ENCODE measurements at places on chromosomes 7 and 10.

GRCh38 chr7:48976253-48976652, 51.9 kb downstream of the CDC14C start:
- DNase-seq, result no peak

DNA sequence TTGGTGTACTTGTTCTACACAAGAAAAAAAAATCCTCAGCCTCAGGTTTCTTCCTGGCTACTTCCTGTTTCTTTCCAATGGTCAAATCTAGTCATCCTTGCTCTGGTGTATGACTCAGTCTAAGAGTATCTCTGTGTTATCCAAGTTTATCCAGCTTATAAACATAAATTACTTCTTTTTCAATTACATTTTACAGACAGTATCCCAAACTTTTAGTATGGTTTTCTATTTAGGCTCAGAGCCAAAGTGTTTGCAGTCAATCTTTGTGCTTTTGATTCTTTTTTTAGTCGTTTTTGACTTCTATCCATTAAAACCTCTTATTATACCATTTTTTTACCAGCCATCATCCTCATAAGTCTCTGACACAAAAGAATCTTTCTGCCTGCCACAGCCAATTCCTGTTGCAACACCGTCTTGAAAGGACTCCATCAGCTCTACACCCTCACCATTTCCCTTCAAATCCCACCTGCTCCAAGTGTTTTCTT, 294.6 kb downstream of the PTEN start:
- DNase-seq, result no peak

GRCh38 chr7:98985406-98985805, 107.1 kb downstream of the TRRAP start:
- no peak for DNase-seq

- DNase-seq, result no peak
These were observed 52.4 kb downstream of the OAT start for GRCh38 chr10:124366343-124366742.

DNA sequence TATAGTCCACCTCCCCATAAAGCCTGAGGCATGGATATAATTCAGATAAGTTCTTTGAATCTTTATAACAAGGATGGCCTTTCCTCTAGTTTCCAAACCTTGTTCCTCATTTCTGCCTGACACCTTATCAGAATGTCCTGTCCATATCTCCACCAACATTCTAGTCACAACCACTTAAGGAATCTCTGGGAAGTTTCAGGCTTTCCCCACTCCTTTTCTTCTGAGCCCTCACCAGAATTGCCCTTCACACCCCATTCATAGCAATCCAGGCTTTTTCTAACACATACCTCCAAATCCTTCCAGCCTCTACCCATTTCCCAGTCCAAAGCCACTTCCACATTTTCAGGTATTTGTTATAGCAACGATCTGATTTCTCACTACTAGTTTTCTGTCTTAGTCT, 18.0 kb upstream of the DIP2C start:
- no peak for DNase-seq

GRCh38 chr10:17562614-17563013, 54.6 kb downstream of the HACD1 start:
- no peak for DNase-seq

- DNase-seq, result no peak
These were observed 13.0 kb upstream of the C10orf90 start for GRCh38 chr10:126683466-126683865.

DNA sequence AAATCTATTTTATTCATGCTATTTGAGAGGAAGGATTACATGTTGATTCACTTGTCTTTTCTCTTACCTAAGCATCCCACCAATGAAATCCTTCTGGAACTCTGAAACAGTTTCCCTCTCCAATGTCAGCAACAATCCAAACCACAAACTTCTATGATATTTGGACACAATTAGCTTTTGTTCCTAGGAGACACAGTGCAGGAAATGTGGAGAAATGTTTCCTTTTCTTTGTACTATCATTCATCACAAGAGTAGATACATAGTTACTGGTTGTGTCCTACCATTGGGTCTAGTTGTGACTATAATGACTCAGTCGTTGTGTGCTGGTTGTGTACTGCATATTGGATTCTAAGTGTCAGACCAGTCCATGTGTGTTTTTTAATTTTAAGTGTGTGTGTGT, 156.8 kb upstream of the MAGI2 start:
- DNase-seq, result no peak

DNA sequence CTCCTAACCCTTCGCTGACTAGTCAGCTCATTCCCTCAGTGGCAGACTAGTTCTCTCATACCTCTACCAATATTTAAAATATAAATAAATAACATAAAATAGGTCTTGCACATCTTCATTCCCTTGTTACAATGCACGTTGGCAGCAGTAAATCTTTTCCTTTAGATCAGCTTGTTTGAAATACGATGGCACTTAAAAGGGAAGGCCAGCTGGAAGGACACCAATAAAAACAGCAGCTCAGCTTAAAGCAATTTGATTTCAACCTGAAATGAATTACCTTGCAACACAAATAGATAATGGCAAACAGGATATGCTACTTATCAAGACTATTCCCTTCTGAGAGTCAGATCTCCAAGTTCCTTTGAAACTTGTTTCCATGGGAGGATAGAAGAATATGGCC, 321.8 kb downstream of the GFRA1 start:
- DNase-seq, result no peak

DNA sequence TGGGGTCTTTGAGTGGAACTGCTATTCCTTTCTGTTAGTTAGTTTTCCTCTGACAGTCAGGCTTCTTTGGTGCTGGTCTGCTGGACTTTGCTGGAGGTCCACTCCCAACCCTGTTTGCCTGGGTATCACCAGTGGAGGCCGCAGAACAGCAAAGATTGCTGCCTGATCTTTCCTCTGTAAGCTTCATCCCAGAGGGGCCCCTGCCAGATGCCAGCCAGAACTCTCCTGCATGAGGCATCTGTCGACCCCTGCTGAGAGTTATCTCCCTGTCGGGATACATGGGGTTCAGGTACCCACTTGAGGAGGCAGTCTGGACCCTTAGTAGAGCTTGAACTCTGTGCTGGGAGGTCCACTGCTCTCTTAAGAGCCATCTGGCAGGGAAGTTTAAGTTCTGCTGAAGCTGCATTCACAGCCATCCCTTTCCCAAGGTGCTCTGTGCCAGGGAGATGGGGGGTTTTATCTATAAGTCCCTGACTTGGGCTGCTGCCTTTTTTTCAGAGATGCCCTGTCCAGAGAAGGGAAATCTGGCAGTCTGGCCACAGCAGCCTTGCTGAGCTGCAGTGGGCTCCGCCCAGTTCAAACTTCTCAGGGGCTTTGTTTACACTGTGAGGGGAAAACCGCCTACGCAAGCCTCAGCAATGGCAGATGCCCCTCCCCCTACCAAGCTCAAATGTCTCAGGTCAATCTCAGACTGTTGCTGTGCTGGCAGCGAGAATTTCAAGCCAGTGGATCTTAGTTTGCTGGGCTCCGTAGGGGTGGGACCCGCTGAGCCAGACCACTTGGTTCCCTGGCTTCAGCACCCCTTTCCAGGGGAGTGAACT, 89.7 kb upstream of the CDK6 start:
- DNase-seq, result no peak

GRCh38 chr7:21448974-21449373, 21.1 kb downstream of the SP4 start:
- no peak for DNase-seq

GRCh38 chr10:110207805-110208613, 604 bp downstream of the MXI1 start:
- DNase-seq, result peak; percentile 38

DNA sequence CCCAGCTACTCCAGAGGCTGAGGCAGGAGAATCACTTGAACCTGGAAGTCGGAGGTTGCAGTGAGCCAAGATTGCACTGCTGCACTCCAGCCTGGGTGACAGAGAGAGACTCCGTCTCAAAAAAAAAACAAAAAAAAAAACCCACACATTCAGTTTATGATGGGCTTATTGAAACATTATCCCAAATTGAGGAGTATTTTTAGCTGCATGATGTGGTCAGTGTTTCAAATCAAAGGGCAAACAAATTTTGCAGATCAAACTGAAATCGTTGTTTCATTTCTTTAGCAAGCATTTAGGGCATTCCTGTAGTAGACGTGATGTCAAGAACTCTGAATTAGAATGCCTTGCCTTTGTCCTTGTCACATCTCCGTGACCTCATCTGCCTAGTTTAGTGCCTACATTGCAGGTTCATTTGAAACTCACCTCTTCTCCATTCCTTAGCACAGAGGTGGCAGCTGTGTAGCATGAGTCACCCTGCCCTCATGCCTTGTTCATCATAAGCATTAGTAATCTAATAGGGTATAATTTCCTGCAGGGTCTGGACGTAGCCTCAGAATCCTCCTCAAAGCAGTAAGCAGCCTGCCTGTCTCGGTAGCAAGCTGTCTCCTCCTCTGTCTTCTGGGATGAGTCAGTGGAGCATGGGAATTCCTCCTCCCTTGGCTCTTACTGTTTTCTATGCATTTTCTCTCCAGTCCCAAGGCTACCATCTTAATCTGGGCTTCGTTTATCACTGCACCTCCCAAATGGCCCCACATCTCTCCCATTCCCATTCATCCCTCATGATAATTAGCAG, 73.8 kb downstream of the CUL1 start:
- DNase-seq, result peak; percentile 52

- DNase-seq, result peak; percentile 96
These were observed 161.2 kb downstream of the CELF2 start for GRCh38 chr10:11178606-11179515.

GRCh38 chr7:99373091-99374066, 1.2 kb upstream of the ARPC1B start:
- DNase-seq, result no peak

DNA sequence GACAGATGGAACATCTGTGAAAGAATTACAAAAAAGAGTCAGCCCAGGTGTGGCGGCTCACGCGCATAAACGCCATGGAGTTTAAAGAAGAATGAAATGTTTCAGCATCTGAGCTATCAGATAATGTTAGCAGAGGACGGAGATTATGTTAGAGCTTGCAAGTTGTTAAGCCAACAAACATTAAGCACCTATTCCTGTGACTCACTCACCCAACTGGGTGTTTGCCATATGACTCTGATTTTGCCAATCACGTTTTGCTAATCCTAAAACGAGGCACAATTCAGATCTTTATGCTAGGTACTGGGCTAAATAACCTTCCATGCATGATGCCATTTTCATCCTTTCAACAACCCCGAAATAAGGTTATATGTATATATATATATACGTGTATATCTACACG, 29.0 kb upstream of the CCNY start:
- no peak for DNase-seq

GRCh38 chr7:121623130-121623872, 227.2 kb upstream of the FAM3C start:
- DNase-seq, result no peak

DNA sequence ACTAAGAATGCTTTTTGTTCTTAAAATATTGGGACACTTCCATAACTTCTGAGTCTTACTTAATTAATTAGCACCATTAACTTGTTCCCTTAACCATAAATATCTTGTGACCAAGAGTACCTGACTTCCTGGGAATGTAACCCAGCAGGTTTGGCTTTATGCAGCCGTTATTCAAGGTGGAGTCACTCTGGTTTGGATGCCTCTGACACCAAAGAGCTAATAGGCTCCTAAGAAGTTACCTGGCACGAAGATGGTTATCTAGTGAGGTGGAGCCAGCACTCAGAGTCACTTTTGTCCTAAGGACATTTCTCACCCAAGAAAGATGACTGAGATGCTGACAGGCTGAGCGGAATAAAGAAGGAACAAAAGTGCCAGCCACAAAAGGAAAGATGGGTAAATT, 172.3 kb downstream of the C1GALT1 start:
- no peak for DNase-seq

GRCh38 chr7:95963446-95963990, 191.2 kb downstream of the DYNC1I1 start:
- no peak for DNase-seq

DNA sequence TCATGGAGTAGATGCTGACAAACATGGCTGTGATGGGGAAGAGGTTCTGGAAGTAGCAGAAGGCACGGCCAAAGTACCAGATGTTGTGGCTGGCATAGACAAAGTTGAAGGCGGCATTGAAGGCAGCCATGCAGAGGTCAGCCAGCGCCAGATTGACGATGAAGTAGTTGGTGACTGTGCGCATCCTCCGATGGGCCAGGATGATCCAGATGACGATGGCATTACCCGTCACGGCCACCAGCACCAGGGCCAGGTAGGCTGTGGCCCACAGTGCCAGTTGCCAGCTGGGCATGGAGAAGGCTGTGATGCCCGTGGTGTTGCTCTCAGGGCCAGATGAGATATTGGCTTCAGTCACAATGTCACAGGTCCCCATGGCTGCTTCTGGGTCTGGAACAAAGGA, 767 bp downstream of the TACR2 start:
- no peak for DNase-seq

Data from activated CD4-positive, alpha-beta T cell treated with anti-CD3 and anti-CD28 coated beads, Interleukin-10, Interleukin-2, amounts not matched to agents 100 ng/mL and 50 ng/mL, durations not matched to agents 16 hours and 8 hours (primary cell).